GM10248 (cell line): ENCODE measurements at places on chromosomes 6 and 20.

GRCh38 chr20:53040693-53041589 is 68.8 kb downstream of the TSHZ2 start:
- no peak for DNase-seq

DNA sequence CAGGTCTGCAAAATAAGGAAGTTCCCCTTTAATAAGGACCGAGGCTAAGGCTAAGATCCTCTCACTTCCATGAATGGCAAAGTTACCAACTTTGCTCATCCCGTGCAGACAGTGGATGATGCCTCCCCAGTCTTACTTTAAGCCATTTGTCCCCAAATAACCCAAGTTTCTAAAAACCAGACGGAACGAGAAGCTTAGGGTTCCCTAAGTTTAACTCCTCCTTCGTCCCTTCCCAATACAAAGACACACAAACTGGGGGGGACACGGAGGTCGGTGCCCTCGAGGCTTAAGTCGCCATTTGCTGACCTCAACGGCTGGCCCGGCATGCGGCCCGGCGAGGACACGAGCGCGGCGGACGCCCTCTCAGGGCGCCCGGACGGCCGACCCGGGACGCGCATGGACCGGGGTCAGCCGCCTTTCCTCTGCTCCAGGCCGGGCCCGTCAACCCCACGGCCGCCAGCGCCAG is 527 bp downstream of the FBXO30 start:
- no peak for DNase-seq

DNA sequence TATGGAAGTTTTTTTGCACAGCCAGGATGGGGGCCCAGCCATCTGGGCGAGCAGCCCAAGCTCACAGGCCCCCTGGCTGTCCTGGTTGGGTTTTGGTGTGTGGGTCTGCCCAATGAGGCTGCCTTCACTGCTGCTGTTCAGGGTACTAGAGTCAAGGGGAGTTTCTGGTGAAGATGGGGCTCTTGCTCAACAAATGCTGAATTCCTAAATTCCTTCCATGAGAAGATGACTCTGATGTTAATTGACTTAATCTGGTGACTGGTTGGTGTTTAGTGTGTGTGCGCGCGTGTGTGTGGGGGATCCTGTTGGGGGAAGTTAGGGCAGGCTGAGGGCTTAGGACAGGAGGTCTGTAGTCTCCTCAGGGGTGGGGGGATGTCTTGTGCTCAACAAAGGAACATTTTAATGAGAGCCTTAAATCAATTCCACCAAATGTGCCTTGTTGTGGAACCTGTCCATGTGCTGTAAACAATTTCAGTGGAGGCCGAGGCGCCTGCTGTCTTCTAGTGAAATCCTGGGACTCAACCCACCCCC is 1.9 kb downstream of the PTK7 start:
- no peak for DNase-seq

- no peak for DNase-seq
Observed at GRCh38 chr6:157831424-157832249, 8.6 kb downstream of the SNX9 start.

DNA sequence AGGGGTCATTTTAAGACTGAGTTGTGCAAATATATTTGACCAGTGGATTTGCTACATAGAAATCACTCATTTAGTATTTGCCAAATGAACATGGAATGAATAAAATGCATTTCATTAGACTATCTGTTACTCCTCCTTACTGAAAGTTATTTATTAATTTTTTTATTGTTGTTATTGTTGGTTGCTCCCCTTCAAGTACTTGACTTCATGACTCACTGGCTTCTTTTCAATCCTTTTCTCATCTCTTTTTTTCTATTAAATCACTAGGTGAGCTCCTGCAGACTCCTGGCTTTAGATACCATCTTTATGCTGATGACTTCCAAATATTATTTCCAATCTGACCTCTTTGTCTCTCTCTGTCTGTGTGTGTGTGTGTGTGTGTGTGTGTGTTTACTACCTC is 192.2 kb upstream of the FAM83B start:
- DNase-seq, result no peak

DNA sequence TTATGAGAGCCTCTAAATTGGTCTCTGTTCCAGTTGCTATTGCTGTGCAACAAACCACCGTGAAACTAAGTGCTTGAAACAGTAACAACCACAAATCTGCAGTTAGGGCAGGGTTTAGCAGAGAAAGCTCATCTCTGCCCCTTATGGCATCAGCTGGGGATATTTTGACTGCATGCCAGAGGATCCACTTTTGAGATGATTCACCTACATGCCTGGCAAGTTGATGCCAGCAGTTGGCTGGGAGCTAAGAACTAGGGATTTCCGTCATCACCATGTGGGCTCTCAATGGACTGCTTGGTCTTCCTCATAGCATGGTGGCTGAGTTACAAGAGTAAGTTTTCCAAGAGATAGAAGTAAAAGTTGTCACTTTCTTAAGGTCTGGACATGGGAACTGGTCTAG is 35.1 kb downstream of the PLCB4 start:
- no peak for DNase-seq

DNA sequence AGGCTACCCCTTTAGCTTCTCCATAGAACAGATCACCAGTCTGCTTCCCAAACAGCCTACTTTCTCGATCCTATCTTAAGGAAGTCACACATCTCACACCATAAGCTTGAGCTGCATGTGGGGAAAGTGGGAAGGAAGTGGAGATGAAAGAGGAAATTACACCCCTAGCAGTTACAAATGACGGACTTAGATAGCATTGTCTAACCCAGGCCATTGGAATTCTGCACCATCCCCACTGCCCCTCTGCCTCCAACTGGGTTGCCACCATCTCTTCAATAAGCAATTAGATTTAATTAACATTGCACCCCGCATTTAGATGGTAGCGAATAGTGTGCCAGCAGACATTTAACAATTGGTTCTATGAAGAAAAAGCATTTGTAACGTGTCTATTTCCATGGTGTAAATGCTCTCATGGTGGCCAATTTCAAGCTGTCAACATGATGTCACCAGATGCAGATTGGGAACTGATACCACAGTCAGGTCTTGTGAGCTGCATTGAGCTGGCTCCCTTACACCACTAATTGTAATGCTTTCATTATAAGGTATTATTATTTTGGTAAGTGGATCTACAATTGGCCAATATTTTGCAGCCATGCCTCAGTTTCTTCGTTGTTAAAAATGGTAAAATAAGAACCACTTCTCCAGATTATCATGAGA is 124.7 kb downstream of the CD24 start:
- DNase-seq, result peak; percentile 46

DNA sequence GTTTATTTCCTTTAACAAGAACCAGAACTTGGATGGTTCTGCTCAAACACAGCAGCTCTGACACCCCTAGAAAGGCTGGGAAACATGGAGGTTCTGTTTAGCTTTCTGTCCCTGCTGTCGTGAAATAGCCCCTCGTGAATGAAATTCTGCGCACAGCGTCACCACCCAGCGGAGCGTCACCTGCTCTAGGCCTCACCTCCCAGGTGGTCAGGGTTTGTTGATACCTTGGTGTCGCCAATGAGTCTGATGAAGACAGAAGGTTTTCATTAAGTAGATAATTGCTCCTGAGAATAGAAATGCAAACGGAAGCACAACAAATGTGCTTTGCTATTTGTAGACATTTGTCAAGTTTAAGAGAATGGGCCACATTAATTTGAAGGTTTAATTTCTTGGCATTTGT is 135.1 kb downstream of the EDN3 start:
- DNase-seq, result no peak

GRCh38 chr6:43368259-43369160 is 937 bp downstream of the ZNF318 start:
- peak; percentile 23 for DNase-seq

DNA sequence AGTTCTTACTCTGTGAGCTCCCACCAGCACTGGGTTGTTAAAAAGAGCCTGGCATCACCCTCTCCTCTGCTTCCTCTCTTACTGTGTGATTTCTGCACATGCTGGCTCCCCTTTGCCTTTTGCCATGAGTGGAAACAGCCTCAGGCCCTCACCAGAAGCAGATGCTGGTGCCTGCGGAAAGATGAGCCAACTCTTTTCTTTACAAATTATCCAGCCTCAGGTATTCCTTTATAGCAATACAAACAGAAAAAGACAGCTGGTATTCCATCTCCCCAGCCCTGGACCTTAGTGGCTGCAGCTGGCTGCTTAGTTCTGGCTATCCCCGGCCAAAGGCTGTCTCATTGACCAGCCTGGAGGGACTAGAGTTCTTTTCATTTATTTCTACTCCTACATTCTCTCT is 129.1 kb downstream of the IMPG1 start:
- no peak for DNase-seq

DNA sequence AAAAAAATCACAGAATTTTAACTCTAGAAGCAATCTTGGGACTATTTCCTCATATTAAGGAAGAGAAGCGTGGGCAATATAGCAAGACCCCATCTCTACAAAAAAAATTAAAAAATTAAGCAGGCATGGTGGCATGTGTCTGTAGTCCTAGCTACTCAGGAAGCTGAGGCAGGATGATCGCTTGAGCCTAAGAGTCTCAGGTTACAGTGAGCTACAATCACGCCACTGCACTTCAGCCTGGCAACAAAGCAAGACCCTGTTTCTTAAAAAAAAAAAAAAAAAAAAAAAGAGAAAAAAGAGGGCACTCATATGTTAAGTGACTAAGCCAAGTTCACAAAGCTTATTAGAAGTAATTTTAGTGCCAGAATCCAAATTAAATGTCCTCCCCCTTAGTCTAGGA is 100.8 kb downstream of the SESN1 start:
- DNase-seq, result no peak

- no peak for DNase-seq
Observed at GRCh38 chr20:62183426-62184142, 756 bp downstream of the MTG2 start.

DNA sequence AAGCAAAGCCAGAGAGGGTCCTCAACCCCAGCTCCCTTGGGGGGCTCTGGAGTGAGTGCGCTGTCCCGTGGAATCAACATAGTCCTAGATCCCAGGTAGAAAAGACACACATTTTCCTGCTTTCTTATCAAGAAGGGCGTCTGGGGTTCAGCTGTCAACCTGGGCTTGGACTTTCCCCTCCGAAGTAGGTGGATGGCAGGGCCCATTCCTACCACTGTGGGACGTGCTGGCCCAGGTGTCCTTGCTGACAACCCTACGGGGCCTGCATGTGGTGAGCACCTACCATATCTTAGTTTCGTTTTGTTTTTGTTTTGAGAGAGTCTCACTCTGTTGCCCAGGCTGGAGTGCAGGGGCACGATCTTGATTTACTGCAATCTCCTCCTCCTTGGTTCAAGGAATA is 42.4 kb downstream of the MYT1 start:
- no peak for DNase-seq
